ENCODE measurements at places on chromosomes 12 and 14. TPM values are rescaled to one million over a fixed set of nuclear protein-coding genes. Genes with fewer than 3 reads are reported as not detected.

Gene MAP3K9
- total RNA-seq = 1.7 TPM

DNA sequence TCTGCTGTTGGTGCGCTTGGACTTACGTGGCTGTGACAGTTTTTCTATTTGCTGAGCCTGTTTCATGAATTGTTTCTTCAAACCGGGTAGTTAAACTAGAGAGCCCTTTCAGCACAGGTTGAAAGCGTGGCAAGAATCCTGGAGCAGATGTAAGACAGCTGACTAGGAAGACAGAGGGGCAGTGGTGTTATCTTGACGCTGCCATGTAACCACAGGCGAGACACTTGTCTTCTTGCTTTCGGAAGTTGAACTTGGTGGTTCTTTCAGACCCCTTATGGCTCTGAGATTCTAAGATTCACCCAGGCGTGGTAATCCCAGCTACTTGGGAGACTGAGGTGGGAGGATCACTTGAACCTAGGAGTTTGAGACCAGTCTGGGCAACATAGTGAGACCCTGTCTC lies 4.3 kb downstream of the EMP1 start:
- no peak for DNase-seq

DNA sequence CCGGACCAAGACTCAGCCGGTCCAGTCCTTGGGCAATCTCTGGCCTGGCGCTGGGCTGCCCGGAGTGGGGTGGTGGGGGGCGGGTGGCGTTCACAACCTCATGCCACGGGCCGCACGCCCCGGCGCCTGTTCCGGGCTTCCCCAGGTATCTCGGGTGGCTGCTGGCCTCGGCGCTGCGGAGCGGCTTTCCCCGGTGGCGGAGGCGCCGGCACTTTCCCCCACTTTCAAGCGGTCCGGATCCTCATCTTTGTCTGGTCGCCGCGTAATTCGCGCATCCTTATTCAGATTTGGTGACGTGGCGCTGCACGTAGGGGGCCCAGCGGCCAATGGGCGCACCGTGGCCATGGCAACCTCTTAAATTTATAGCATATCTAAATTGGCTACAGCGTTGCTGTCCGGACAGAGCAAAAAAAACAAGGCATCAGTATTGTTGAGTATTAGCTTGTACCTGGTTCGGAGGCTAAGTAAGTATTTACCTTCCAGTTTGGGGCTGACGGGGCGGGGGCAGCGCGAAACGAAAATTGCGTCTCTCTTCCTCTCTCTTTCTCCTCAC lies at the start of gene LHX5:
LHX5 (minus strand) TSS at position 253 of the 553 bp plus-strand sequence. CDS start 373 bp downstream, outside the sequence.
- DNase-seq = no peak

Gene NEUROD4
- total RNA-seq = not detected

GRCh38 chr14:50006141-50006540 lies 110.2 kb downstream of the VCPKMT start:
- no peak for DNase-seq

GRCh38 chr14:20499881-20500280 lies 5.5 kb upstream of the RNASE10 start:
- DNase-seq = no peak

Gene HCAR1
- total RNA-seq = 0.08 TPM

GRCh38 chr12:5809586-5809985 lies 135.5 kb downstream of the ANO2 start:
- DNase-seq = no peak

- DNase-seq = no peak
These were observed 696.7 kb upstream of the TBX3 start for GRCh38 chr12:115380546-115381120.

Gene HOXC11
- not detected for total RNA-seq

Data from Right ventricle myocardium inferior (tissue), 1 donor.